ENCODE measurements at places on chromosomes 1 and 21.

DNA sequence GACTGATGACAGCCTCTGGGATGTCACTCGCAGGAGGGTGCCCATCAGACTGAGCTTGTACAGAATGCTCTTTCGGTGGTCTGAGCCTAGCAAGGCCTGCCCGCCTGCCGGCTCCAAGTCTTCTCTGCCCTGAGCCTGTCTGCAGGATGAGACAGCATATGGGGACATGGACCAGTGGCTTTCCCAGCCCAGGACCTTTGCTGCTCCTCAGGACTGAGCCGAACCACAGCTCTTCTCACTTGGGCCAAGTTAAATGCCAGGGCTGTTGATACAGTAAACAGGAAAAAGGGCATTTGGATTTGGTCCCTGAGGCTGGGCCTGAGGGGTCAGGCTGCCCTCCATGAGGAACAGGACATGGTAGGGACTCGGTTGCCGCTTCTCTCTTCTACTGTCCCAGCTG, 64.3 kb upstream of the EPS8L3 start:
- DNase-seq, result no peak

- DNase-seq, result no peak
Observed at GRCh38 chr1:51073456-51073855, 28.6 kb upstream of the C1orf185 start.

GRCh38 chr21:36694031-36694515, 4.8 kb upstream of the SIM2 start:
- DNase-seq, result no peak

GRCh38 chr1:100299521-100300222, 33.7 kb downstream of the RTCA start:
- no peak for DNase-seq

DNA sequence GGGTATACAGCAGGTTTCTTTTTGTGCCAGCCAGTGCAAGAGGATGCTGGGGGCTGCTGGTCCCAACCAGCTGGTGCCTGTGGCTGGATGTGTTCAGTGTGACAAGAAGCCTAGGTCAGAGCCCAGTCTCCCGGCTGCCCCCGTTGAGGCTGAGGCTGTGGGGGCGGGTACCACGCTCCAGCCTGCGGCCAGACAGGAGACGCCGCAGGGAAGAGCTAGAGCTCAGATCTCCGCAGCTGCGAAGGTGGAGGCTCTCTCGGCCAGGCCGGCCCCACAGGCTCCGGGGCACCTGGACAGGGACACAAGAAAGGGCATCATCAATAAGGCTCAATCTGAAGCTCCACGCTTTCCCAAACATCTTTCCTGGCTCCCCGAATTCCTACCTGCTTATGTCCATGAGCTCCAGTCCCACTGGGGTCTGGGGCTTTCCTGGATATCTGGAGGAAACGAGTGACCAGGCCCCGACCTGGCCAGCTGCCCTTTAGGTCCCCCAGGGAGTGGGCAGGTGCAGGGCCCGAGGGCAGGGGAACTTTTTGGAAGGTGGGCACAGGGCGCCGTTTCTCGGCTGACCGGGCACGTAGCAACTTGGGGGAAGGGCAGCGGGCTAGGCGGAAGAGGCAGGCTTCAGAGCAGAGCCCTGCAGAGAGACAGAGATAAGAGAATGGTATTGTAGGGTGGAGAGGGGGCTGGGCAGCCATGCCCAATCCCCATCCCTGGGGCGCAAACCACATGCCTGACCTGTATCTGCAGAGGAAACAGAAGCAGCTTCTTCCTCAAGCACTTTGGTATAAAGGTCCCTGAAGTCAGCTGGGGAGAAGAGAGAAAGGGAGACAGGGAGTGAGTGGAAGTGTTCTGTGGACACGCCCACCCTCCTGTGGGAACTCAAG, 7.4 kb downstream of the ENTREP3 start:
- DNase-seq, result no peak

GRCh38 chr21:23127973-23128372, 2129.8 kb downstream of the NCAM2 start:
- DNase-seq, result no peak

GRCh38 chr1:203085528-203086406, at the start of gene MYOG:
TSS of gene MYOG (minus strand) at chr1:203086012. CDS start at chr1:203085961, 51 bp downstream.
- no peak for DNase-seq

DNA sequence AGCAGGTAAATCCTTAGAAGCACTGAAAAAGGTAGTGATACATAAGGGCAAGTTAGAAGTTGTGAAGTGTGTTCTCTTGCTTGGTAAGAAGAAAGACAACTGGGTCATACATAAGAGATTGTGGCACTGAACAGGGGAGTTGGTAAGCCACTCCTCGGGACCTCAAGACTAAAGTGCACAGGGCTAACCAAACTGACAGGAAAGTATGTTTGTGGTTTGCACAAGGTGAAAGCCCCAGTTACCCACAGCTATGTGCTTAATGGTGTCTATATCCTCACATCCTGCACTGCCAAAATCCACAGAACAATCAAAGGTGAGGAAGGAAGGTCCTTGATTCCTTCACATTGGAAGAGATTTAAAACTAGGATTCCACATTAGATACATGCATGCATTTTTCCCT, 276.5 kb downstream of the DNM3 start:
- no peak for DNase-seq

GRCh38 chr1:82795508-82796149, 994.9 kb downstream of the ADGRL2 start:
- DNase-seq, result no peak

DNA sequence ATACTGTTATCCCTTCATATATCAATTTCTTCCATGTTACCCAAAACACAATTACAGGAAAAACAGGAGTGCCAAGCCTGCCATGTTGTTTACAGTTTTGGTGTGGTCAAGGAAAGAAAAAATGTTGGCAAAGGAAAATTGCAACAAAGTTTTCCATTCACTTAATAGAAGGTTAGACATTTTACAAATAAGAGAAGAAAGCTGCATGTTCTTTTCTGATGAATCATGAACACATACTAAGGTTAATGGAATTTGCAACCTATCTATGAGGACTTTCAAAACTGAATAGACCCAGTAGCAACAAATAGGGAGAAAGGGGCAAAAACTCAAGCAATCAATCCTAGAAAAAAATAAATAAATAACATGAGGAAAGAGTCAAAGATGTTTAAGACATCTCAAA, 556.7 kb downstream of the DPYD start:
- DNase-seq, result no peak

GRCh38 chr1:64663668-64664067, 81.2 kb upstream of the RAVER2 start:
- no peak for DNase-seq

DNA sequence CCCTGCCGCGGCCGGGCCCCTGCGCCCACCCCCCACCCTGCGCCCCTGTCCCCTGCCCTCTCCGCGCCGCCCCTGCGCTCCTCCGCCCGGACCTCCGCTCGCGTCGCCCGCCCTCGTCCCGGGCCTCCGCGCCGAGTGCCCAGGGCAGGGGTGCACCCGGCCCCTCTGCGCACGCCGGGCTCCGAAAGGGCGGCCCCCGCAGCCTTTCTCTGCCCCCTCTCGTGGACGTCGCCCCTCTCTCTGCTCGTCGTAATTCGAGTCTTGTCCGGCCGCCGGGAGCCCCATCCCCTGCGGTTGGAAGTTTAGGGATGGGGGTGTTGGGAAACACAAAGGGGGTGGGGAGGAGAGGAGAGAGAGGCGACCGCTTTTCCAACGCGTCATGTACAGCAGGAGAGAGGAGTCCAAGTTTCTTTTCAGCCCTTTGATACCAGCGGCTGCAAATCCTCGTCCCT, 407 bp downstream of the GALNT2 start:
- DNase-seq, result no peak

GRCh38 chr21:38491536-38491935, 6.7 kb downstream of the ERG start:
- DNase-seq, result no peak

GRCh38 chr1:95071539-95071938, 1.2 kb downstream of the ALG14 start:
- DNase-seq, result no peak

DNA sequence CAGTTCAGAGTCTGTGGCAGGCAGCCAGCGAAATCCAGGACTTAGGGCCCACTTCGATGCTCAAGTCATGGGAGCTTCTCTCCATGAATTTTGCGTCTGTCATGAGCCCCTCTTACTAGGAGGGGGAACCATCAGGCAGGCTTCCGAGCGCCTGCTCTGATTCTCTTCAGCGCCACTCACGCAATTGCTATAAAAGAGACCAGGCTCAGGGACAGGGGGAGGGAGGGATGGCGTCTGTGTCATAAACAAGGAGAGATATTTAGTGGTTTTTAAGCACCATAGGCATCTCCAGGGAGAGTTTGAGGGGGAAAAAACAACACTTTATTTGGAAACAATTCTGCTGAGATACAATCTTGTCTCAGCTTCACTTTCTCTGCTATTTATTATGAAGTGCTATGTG, 60.6 kb downstream of the NAV1 start:
- DNase-seq, result no peak

GRCh38 chr1:76068542-76068941, 6.0 kb upstream of the ST6GALNAC3 start:
- no peak for DNase-seq

Data from LoVo (cell line).